NAMALWA (cell line): ENCODE measurements at places on chromosomes 13 and 19.

DNA sequence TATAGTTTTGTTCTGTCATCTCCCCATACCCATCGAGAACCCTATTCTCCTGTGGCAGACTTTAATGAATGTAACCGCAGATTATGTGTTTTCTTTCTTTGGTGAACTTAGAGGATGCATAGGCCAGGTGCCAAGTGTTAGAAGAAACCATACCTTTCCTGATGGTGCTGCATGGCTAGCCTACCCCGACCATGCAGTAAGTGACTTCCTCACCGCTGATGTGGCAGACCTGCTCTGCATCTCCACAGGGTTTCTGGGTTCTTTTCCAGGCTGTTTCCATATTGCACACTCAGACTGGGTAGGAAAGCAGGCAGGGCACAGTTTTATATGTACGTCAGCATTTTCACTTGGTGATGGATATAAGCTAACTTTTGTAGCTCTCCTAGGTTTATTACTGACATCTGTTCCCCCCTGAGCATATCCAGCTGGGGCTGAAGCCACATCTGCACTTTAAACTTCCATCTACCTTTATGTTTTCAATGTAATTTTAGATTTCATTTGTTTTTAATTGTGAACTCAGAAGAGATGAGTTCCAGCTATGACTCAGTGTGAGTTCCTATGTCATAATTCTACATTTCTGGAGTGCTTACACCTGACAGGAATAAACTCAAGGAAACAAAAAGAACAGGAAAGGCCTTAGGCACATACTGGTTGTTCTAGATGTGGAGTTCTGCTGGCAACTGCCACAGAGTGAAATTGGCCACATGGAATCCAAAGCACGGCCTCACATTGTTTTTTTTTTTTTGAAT is 42.3 kb downstream of the LRCH1 start:
- DNase-seq: peak; percentile 89

- DNase-seq: no peak
These were observed 5.0 kb upstream of the IGSF23 start for GRCh38 chr19:44608391-44608821.

DNA sequence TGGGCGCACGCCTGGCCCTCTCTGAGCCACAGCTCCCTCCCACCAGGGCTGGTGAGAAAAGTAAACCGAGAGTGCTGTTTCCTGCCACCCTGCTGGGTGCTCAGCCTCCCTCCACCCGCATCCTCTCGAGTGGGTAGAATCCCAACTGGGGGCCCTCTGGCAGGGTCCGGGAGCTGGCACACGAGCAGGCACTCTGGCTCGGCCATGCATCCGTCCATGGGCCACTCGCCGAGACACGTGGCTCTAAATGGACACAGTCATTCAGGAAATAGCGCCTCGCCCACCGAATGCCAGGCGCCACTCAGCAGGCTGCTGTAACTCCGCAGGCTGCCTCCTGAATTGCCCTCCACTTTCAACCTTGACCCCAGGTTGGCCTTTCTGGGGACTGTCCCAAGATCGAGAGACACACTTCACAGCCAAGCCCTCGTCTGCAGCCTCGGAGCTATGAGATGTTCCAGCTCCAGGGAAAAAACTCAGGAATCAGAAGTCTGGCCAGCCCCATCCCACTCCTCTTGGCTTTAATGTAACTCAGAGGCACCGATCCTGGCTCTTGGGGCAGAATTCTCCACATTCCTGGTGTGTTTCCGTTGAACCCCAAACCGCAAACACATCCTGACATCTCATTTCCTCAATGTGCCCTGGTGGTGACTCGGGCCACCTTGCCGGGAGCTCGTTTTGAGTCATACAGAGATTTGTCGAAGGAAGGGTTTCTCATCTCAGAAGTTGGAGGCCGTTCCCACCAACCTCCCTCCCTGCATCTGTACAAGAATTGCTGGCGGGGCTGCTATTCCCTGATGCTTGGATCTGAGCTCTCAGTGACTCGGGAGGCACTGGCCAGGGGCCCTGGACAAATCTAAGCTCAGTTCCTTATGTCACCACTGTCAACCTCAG is 14.1 kb downstream of the KLF2 start:
- no peak for DNase-seq

GRCh38 chr19:30712431-30713337 is 340.5 kb downstream of the ZNF536 start:
- DNase-seq: no peak

GRCh38 chr19:13796301-13797057 is 1.2 kb downstream of the ZSWIM4 start:
- no peak for DNase-seq
